Astrocyte (in vitro differentiated cells and primary cell): ENCODE measurements at places on chromosomes 11 and 22.

GRCh38 chr11:94525546-94526324 is 13.5 kb downstream of the C11orf97 start:
- peak; percentile 65 for DNase-seq

DNA sequence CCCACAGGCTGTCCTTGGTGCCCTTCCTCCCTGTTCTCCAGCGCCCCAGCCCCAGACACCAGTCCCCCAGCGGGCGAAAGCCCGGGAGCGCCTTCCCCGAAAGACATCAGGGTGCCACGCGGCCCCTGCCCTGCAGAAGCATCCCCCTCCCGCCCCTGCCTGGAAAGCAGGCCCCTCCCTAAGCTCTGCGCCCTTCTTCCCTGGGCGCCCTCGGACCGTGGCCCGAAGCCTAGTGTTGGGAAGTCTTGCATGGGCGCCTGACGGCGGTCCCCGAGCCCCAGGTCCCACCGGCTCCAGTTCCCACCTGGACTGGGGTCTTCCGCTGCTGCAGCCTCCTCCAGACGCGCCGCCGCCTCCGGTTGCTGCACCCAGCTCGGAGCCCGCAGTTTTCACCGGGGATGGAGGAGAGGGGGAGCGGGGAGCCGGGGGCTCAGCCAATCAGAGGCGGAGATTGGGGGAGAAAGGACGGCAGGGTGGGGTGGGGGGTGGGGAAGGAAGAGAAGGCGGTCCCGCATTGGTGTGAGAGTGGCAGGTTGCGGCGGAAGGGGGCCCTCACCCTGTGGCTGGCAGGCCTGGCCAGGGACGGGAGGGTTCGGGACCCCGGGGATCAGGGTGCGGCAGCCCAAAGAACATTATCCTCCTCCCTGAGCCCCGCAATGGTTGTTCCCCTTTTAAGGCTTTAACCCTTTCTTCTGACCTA is at the start of gene THY1:
TSS of gene THY1 (minus strand) at position 364 of the 700 bp plus-strand sequence. CDS start 2,267 bp downstream, outside the sequence.
- DNase-seq, result peak; percentile 40

DNA sequence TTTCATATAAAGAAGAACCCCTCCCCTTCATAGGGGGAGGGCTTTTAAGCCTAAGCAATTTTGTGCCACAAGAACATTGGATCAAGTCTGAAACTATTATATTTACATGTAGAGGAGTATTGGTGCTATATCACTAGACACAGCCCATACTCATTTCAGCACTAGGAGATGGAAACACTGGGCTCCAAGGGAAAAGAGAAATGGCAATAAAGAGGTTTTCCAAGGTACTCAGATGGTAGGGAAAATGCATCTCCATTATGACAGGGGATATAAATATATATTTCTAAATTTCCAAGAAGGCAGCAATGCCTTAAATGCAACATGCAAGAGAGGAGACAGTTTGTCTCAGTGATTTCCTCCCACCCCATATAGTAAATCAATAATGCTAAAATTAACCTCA is 209.0 kb downstream of the RAB38 start:
- no peak for DNase-seq

- peak; percentile 95 for DNase-seq
Measured at GRCh38 chr22:30205281-30206115, 41.1 kb downstream of the LIF start.

DNA sequence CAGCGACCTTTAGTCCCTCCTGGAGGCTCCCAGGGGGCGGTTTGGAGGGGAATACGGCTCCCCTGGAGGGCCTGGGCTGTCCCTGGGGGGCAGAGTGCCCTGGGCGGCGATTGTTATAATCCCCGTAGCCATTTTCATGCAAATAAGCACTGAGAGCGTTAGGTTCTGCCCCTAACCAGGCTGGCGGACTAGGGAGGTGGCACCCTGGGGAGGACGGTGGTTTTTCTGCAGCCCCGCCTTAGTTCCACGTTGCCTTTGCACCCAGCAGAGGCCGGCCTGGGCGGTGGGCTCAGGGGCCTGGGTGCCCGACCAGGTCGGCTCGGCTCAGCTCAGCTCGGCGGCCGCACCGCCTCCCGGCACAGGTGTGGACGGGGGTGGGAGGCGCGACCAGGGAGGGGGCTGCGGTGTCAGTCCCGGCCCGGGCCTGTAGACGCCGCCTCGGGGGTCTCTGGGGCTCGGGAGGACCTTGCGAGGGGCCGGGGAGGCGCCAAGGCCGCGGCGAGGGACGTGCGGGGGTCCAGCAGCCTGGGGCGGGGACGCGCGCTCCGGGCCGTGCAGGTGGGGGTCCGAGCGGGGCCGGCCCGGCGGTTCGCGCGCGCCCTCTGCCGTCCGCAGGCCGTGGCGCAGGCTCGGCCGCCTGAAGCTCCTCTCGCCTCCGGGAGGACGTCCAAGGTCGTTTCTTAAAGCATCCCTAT is 2.3 kb upstream of the DUSP8 start:
- DNase-seq, result no peak

DNA sequence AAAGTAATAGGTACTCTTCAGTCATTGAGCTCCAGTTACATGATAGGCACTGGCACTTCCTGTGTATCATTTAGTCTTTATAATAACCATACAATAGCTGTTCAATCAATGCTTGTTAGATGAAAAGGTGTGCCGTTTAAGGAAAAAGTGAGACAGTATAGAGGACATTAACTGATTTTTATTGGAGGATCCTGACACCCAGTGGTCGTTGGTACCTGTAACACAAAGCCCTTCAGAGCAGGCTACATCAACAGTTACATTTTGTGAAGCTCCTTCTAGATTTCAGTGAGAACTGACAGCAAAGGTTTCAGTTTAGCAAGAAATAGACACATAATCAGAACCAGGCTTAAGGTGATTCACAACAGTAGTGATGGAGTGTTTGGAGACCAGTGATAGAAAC is 44.2 kb downstream of the CCDC81 start:
- DNase-seq, result no peak

DNA sequence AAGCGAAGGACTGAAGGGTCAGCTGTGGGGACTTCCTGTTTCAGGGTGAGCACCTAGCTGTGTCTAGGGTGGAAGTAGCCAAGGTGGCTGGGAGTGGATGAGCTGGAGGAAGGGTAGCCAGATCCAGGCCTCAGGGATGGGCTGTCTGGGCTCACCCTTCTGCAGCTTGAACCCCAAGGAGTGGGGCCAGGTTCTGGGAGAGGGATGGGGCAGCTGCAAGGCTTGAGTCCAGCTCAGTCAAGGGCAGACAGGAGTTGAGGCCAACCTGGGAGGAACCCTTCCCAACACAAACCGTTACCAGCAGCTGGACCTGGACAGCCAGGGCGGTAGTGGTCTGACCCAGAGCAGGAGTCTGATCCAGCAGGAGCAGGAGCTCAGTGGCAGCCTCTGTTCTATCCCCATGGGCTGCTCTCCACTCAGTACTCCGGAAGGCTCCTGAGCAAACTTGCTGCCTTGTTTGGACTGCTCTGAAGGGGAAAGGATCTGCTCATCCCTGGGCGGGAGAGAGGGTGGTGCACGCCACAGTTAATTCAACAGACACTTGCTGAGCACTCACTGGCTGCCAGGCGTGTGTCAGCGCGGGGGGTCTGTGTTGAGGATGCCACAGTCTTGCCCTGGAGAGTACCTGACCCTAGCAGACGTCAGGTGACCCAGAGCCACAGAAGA is 53.8 kb upstream of the THY1 start:
- no peak for DNase-seq

DNA sequence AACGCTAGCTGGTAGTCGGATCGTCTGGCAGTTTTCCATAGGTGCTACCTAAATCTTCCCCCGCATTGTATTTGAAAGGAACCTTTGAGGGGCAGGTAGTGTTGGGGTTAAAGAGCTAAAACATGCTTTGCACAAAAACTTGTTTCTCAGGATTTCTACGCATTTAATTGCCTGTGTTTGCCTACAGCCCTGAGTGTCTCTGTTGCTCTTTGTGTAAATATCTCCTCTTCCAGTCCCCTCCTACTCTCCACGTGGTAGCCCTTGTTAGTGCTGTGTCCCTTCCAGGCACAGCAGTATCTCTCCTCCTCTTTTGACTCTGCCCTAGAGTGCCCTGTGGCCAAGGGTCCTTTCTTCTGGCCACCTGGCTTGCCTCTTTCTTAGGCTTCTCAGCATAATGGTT is 81.7 kb downstream of the BARX2 start:
- DNase-seq, result no peak

DNA sequence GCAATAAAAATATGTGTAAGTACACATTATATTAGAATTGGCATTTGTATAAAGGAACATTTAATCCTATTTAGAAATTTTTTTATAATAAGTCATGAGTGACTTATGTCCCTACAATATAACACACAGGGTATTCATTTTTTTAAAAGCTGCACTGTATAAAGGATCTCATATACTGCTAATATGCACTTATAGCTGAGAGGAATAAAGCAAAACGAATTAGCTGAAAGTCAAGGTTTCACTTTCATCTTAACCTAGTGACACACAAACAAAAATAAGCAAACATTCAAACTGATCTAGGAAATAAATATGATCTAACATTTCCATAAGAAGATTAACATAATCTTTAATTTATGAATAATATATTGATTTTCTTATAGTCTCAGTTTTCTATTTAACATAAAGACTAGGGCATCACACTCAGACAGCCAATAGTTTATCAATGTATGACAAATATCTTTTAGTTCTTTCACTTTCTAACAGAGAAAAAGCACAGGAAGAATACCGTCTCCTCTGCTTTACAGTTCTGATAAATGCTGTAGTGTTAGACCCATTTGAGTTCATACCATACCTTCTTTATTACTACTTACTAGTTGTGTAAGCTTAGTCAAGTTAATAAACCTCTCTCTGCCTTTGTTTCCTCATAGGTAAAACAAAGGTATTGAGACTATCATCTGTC is 42.9 kb downstream of the DCDC1 start:
- DNase-seq, result no peak

DNA sequence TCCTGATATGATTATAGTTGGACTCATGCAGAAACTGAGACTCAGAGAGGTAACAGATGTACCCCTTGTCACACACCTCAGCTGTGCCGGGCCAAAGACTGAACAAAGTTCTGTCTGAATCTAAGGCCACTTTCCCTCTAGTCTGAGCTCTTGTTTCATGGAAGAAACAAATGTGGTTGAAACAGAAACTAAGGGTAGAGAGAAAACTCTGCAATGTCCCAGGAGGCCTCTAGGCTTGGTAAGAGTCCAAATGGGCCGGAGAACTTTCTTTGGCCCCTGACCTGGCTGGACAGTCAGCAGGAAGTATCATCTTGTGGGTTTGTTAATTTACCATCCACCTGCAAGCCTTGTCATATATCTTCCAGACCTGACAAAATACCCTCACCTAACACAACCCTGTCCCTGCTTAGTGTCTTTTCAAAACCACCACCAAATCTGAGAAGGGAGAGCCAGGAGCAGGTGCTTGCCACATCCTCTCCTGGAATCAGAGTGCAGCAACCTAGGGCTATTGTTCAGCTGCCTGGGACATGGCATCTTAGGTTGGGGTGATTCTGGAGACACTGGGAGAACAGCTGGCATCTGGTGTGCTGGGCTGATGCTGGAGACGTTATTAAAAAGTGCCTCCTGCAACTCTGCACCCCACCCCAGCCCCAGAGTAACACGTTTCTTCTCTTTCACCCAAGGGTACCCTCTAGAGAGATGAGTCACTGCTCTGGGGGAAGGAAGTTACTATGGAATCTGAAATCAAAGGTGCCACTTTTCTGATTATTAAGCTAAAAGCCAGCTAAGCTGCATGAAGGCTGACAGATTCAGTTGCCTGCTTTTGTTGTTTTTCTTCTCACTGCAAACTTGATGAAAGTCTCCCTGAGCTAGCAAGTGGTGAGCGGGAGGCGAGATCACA is 126.3 kb upstream of the TIMP3 start:
- no peak for DNase-seq

GRCh38 chr11:36034551-36035331 is 90.9 kb downstream of the LDLRAD3 start:
- peak; percentile 90 for DNase-seq

DNA sequence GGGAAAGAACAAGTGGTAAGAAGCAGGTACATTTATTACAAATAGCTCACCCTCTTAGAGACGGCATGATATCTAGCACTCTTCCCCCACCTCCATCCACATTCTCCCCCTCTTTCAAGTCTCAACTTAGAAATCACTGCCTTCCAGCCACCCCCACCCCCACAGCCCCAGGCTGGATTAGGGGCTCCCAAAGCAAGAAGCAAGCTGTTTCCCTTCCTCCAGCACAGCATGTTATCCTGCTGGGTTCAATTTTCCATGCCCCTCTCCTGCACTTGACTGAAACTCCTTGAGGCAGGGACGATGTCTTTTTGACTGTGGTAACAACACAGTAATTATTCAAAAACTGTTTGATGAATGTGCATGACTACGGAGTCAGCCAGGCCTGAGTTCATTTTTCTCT is 350.7 kb downstream of the LARGE1 start:
- DNase-seq, result no peak

DNA sequence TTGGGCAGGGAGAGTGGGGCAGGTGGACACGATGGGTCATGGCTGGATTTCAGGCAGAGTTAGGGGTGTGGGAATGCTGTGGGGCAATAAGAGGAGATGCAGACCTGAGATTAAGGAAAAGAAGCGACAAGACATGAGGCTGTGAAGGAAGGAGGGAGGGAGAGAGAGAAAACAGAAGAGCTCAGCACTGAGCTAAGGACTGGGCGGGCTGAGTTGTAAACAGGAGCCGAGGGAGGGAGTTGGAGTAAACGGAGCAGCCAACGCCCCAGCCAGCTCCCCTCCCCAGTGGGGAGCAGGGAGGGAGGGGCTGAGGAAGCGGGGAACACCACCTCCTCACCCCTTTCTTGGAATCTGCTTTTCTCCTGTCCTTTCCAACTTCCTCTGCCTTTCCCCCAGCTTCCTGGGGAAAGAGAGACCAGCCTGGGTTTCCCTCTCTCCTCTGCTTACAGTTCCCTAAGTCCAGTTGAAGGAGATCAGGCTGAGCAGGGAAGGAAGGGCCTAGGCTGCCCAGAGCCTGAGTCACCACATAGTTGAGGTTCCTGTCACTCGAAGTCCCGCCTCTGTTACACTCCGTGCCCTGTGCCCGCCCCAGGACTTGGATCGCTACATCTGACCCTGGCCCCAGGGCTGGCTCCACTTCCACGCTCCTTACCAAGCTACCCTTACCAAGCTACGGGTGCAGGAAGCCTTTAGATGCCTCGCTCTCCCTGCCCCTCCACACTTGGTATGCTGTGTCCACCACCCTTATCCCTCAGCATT is 6.7 kb upstream of the AHNAK start:
- peak; percentile 96 for DNase-seq

DNA sequence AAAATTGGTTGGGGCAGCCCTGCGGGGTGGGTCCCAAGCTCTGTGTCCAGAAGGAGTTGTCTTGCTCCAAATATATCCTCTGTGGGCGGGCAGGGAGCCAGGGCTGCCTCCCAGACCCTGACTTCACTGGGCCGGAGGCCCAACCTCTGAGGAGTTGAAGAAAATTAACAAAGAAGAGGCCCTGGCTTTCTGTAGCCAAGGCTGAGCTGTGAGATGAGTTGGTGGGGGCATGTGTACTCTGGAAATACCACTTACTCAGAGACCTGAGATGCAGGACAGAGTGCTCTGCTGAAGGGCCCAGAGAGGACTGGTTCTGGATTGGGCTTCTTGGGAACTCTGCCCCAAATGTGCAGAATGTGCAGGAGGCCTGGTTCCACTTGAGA is 96.3 kb downstream of the SWAP70 start:
- DNase-seq, result peak; percentile 93
